Cortex of kidney (tissue), 1 donor: ENCODE measurements at places on chromosomes 2 and 18.

DNA sequence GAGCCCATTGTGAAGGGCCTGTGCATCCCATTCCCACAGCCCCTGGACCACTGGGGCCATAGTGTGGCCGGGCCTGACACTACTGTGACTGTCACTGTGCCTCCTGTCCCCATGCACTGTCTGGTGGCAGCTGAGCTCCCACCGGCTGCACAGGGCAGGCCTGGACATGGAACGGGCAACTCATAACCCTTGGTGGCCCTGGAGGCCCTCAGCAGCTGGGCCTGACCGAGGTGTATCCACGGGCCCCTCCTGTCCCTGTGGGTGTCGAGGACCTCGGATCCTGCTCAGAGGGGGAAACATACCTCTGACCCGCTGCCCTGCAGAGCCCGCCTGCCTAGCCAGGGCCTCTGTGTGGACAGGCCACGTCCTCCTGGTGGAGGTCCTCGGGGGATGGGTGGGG is 7.8 kb upstream of the GAL3ST2 start:
- DNase-seq = no peak

GRCh38 chr2:196322973-196323810 is 151.8 kb upstream of the STK17B start:
- DNase-seq = no peak

DNA sequence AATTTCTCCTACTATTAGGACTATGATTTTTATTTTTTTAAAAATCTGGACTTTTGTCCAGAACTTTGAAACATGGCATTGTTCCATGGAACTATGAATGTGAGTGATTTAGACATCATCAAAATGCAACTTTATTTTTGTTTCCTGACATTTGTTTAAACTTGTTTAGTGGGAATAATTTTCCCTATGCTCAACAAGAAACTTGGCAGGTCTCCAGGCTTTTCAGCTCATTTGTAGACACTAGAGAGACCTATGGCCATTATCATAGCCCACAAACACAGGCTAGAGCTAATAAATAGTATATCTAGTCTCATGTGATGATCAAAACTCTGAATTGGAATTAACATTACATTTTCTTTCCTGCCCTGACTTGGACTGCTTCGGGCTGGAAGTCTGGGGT is 145.1 kb upstream of the CELF4 start:
- DNase-seq = no peak

- no peak for DNase-seq
Measured at GRCh38 chr2:25234738-25235137, 66.4 kb upstream of the POMC start.

- no peak for DNase-seq
Measured at GRCh38 chr2:217952409-217952808, 50.4 kb downstream of the TNS1 start.

GRCh38 chr2:48633143-48633542 is 15.5 kb downstream of the GTF2A1L start:
- DNase-seq = no peak

DNA sequence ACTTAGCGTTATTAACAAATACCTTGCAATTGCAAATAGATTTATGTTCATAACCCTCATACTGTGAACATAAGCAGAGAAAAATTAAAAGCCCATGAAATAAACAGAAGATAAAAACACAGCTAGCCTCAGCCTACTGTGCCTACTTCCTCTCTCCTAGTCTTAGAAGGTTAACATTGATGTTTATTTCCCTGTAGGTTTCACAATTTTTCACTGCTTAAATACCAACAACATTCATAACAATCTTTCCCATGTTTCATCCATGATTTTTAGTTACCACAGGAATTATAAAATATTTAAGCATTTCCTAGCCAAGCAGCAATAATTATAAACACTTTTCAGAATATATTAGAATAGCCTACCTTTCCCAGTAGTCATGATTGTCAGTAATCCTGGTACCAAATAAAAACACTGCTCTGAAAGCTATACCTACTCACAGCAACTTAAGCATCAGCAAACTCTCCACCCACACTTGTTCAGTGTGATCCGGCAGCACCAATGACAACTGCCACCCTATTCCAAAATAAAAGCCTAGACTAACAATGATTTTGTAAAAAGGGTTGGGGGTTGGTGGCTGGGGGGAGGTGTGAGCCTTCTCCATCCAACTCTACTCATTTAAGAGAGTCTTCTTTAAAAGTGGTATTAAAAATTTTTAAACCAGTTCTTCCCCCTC is 40.6 kb upstream of the RNU4ATAC start:
- no peak for DNase-seq

- DNase-seq = no peak
Measured at GRCh38 chr18:77255426-77256105, 5.9 kb downstream of the GALR1 start.
